ENCODE measurements at places on chromosomes 12 and 14.

- DNase-seq, result no peak
These were observed 59.0 kb downstream of the CACNA1C start for GRCh38 chr12:2111826-2112225.

DNA sequence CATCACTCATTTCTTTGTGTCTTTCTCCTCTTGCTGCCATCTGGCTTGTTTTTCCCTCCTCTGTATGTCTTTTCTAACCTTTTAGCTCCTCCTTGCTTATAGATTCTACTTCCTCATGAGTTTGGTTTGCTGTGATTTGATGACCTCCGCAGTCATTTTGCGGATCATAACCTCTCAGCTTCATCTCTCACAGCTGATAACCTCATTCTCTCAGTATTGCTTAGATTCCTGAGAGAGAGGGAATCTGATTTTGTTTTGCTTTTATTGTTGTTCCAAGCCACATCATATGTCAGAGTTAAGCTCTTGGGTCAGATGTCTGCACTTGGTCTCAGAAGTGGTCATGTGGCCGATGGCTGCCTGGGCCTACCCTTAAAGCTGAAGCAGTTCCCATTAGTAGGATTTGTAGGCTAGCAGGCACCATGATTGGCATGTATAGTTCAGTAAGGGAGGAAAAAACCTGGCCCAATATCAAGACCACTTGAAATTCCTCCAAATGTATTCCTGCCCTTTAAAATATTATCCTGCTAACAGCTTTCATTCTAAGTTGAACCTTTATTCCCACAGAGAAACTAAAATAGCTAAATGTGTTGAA is 13.5 kb downstream of the ZNF664 start:
- DNase-seq, result no peak

GRCh38 chr12:5510251-5510805 is 78.4 kb downstream of the NTF3 start:
- DNase-seq, result no peak

GRCh38 chr14:66680216-66680615 is 172.3 kb downstream of the GPHN start:
- no peak for DNase-seq

GRCh38 chr12:71014180-71014785 is 93.7 kb upstream of the PTPRR start:
- no peak for DNase-seq

DNA sequence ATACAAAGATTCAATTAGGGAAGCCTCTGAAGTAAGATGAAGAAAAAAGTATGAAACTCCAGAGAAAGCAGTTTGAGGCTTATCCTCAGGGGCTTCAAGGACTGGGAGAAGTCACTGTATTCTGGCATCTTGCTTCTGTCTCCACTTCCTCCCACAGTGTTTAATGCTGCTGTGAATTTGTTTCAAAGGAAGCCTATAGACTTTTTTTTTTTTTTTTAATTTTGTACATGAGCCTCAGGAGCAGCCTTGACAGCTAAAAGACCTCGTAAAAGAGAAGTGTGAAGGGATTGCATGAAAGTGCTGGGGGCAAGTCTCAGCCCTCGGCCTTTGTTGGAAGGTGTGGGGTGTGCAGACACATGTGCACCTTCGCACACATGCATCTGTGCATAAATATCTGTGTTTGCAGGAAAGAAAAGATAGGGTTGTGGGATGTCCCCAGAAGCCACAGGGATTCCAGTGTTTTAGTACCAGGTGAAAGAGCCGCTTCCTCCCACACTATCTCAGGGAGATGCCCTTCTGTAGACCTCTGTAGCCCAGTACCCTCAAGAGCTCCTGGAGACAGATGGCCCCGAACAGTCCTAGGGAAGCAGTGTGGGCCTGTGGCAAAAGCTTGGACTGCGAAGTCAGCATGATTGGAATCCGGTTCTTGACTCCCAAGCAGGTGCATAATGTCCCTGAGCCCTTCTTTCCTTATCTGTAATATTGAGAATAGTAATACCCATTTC is 193.5 kb upstream of the BCL2L14 start:
- DNase-seq, result no peak

- no peak for DNase-seq
These were observed 774 bp upstream of the MANSC4 start for GRCh38 chr12:27780612-27781408.

DNA sequence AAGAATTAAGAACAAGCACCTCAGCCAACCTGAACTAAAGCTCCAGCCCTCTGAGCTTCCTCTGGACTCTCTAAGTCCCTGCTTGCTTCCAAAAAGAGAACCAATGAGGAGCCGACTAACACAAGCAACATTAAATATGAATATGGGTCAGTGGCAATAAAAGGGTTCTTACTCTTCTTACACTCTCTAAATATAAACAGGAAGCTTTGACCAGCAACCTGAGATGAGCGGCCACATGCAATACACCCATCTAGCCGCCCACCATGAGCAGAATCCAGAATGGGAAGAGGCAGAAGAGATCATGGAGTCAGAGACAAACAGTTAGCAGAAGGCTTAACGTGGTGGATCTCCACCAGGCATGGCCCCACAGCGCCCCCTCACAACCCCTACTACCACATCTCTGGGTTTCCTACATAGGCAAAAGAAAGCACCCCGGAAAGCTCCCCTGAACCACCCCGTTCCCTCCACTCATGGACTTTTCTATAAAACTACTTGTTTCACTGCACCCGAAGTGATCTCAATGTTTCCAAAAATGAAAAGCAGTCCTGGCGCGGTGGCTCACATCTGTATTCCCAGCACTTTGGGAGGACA is 59.4 kb downstream of the TTC7B start:
- DNase-seq, result no peak

DNA sequence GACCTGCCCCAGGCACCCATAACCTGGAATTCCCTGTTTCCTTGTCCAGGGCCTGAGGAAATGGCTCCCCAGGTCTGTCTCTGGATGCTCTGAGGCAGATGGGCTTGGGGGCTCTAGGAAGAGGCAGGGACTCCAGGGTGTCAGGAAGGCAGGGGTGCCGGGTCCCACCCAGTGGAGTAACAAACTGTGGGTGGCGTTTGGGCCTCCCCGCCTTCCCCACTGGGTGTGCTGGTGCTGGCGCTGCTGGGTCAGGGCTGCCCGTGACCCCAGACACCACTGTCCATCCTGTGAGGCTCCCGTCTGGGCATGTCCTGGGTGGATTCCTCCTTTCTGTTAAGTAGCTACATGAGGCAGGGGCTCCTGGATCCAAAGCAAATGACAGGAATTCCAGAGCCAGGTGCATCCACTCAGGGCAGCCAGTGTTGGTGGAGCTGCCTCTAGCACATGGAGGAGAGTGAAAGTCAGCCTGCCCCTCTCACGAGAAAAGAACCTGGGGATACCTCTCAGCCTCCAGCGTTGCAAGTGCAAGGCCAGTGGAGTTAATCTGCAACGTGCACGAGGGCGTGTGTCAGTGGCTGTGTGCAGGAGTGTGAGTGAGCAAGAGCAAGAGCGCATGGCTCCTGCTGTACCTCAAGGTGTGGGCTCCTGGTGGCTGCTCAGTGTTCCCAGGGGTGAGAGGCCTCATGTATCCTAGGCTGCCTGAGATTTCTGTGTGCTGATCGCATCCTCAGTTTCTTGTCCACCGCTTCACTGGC is 403.1 kb downstream of the TMEM121 start:
- no peak for DNase-seq

DNA sequence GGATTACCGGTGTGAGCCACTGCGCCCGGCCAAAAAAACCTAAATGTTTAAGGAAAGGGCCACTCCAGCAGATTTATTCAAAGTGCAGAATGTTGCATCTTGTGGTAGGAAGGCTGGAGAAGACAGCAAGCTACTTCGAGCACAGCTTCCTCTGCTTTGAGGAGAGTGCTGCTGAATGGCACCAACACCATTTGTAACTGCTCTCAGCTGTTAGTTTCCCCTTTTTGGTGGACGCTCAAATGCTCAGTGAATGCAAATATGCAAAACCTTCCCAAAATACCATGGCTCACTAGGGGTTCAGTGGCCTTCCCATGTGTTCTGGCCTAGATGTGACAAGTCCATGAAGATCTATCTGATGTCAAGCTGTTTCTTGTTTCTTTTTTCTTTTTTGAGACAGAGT is 2.9 kb upstream of the TDRD9 start:
- no peak for DNase-seq
